ENCODE measurements at places on chromosomes 2 and 18.

- no peak for DNase-seq
Observed at GRCh38 chr18:55794288-55795052, 206.5 kb upstream of the TCF4 start.

- DNase-seq: no peak
Observed at GRCh38 chr18:58449464-58449863, 179.4 kb downstream of the ALPK2 start.

DNA sequence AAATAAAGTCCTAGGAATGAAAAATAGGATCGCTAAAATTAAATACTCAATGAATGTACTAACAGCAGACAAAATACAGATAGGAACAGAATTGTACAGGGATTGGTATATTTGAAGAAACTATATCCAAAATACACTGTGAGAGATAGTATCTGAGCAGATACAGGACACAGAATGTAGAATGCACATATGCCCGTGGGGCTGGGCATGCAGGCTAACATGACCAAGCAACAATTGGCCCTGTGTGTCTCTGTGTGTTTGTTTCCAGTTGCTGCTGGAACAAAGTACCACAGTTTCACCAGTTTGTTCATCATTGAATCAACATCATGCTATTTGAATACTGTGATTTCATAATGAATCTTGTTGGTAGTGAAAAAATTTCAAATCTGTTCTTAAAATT is 127.6 kb downstream of the PMAIP1 start:
- DNase-seq: no peak

GRCh38 chr2:74205596-74205995 is 7.2 kb downstream of the MTHFD2 start:
- no peak for DNase-seq

DNA sequence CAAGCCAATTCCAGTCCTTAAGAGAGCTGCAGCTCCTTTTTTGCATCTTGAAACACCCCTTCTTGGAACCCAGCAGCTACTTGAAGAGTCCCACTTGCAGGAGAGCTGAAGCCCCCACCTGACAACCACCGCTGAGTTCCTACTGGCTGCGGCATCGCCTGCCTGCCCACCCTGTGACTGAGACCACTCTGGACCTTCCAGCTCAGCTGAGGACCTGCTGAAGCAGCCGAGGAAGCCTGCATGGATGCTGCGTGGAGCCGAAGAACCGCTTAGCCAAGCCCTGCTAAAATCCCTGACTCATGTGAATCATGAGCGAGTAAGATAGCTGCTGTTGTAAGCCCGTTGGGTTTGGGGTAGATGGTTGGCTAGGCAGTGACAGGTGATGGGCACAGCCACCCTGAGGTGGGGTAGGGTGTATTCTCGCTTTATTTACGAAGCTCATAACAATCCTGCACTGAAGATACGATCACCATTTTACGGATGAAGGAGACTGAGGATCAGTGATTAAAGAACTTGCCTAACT is 78.4 kb downstream of the INHBB start:
- no peak for DNase-seq

- no peak for DNase-seq
Observed at GRCh38 chr2:61421611-61422010, 49.3 kb downstream of the USP34 start.

- DNase-seq: peak; percentile 79
Observed at GRCh38 chr2:212421556-212422334, 116.9 kb downstream of the ERBB4 start.

- no peak for DNase-seq
Observed at GRCh38 chr2:1991706-1992245, 247.5 kb upstream of the PXDN start.

DNA sequence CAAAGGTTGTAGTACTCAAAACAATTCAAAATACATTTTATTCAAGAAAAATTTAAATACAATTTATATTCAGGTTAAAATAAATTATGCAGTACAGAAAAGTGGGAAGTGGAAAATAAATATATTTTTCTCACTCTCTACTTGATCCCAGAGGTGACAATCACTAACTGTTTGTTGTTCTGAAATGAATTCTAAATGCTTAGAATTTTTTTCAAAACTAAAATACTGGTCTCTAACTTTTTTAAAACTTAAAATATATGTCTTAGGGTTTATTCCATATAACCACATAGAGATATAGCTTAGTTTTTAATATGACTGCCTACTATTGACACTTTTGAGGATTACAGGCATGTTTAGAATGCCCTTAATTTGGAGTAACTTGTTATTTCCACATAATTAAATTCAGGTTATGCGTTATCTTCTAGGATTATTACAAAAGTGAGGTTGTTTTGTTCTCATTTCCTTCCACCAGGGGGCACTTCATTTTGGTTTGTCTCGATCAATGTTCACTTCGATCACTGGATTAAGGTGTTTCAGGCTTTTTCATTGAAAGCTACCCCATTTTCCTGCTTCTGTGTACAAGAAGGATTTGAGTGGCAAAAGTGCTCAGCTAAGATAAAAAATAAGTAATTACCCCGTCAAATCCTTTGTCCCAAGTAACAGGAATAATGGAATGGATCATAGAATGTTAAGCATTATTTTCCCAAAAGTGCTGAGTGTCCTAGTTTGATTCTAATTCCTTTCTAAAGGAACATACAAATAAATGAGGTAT is 27.1 kb upstream of the TFPI start:
- DNase-seq: no peak

DNA sequence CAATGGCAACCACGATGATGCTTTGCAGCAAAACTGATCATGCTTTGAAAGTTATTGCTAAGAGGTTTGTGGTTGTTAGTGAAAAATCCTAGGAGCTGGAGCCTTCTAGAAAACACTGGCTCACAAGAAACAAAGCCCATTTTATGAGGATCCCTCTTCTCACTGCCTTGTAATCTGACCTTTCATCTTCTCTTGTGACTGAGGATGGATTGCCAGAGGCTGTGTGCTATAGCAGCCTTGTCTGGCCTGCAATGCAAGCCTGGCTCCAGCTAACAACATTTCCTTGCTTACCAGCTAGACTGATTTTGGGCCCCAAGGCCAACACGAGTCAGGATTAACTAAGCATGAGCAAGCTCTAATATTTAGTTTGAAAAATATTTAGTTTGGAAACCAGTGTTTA is 13.1 kb downstream of the PIEZO2 start:
- no peak for DNase-seq

All from AG09309 (cell line).